Ureter (tissue), 1 donor: ENCODE measurements at places on chromosomes 6 and 20.

GRCh38 chr20:20872428-20872827, 160.0 kb upstream of the RALGAPA2 start:
- no peak for DNase-seq

- no peak for DNase-seq
Measured at GRCh38 chr6:136060052-136060451, 190.1 kb downstream of the MTFR2 start.

GRCh38 chr6:45690846-45691245, 313.1 kb upstream of the SUPT3H start:
- DNase-seq, result no peak

DNA sequence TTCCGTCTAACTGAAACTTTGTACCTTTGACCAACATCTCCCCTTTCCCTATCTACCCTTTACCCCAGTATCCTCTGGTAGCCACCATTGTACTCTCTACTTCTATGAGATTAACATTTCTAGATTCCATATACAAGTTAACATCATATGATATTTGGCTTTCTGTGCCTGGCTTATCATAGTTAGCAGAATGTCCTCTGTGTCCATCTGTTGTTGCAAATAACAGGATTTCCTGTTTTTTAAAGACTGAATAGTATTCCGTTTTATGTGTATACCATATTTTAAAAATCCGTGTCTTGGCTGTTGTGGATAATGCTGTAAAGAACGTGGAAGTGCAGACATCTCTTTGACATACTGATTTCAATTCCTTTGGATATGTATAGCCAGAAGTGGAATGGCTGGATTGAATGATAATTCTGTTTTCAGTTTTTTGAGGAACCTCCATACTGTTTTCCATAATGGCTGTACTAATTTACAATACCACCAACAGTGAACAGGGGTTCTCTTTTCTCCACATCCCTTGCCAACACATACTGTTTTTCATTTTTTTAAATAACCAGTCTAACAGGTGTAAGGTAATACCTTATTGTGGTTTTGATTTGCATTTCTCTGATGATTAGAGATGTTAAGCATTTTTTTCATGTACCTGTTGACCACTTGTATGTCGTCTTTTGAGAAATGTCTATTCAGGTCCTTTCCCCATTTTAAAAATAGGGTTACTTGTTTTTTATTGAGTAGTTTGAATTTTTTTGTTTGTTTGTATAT, 53.8 kb downstream of the CDC5L start:
- DNase-seq, result no peak

DNA sequence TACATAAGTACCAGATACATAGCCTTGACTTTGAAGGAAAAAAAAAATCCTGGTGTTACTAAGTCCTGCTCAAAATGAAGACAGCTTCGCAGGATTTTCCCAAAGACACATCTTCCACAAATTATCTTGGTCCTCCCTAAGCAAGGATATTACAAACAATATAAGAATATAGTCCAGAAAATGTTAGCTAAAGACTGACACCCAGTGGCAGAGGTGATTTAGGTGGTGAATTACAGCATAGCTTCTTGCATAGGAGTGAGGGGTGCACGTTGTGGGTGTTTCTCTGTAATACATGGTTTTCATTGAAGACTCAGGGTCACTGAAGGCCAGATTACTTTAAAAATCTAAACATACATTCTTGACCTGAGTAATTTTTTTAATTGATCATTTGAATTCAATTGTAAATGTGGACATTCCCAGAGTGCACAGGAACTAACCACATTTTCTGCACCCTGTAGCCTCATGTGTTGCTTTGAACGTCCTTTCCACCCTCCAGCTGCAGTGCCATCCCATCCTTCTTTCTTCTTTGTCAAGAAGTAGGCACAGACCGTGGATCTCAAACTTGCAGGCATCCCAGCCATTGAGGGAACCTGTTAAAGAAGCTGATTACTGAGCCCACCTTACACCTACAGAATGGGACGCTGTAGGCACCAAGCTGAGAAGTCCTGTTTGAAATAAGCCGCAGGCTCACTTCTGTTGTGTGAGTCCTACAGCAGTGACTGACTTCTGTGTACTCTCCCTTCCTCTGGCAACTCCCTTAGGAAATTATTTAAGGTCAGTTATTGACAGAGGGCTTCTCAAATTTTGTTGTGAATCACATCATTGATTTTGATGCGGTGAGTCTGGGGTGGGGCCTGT, 102.6 kb downstream of the PERP start:
- no peak for DNase-seq
